ENCODE measurements at places on chromosomes 6 and 20.

DNA sequence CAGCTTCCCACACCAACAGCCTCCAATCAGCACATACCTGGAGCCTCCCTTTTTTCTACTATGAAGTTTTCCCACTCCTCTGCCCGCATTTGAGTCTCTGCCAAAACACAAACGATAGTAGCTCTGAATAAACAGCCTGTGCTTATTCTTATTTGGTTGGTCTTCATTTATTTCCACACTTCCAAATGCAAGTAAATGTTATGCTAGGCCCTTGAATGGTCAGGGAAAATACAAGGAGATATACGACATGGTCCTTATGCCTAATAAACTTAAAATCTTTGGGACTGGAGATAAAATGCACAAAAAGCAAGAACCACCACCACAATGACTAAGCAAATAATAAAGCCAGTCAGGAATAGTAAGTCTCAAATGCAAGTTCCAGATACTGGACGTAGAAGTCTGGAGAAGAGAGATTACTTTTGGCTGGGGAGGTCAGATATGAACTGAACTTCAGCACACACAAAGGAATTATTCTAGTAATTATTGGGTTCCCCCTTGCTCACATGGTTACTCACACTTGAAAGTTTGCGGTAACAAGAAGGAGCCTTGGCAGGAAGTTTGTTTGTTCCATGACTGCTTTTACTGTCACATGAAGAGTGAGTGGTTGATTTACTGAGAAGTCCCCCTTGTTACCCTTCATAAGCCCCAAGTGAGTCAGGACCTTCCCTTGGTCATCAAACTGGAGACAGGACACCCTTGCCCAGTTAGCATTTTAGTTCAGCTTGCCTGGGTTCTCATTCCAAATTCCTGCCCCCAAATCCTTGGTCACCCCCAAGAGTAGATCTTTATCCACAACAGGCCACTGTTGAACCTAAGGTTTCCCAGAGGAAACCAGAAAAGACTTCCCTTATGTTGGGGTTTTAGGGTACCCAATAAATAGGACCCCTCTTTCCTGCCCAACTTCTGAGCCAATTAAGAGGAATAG, 511.2 kb upstream of the JARID2 start:
- no peak for DNase-seq

GRCh38 chr6:136104556-136104955, 145.6 kb downstream of the MTFR2 start:
- DNase-seq, result no peak

GRCh38 chr6:108734271-108734922, 113.8 kb upstream of the ARMC2 start:
- DNase-seq, result no peak

- peak; percentile 69 for DNase-seq
Measured at GRCh38 chr6:113763876-113764275, 93.3 kb upstream of the MARCKS start.

DNA sequence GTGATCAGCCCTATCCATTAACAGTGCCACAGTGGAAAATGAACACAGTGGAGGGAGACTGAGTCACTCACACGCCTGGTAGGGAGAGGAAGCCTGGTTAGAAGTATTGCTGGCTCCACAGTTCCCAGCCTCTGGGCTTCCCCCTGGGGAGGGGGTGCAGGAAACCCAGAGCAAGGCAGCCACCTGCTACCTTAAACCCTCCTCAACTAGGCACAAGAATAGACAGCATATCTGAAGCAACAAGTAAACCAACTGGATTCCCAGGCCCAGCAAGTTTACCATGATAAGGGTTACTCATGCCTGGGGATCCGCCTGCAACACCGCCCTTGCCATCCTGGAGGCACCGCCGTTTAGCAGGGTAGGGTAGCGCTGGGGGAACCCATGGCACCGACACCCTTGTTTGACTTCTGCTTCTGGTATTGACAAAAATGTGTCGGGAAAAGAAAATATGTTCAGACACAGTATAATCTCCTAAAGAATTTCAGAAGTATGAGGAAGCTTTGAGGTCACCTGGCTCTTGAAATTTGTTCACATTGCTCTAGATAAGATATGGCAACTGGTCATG, 38.3 kb downstream of the SLC22A23 start:
- DNase-seq, result no peak

GRCh38 chr6:169799474-169799926, 48.1 kb downstream of the ERMARD start:
- no peak for DNase-seq

GRCh38 chr6:168105813-168106632, 27.0 kb upstream of the FRMD1 start:
- DNase-seq, result peak; percentile 74

GRCh38 chr6:5996714-5997419, 9.9 kb downstream of the NRN1 start:
- DNase-seq, result peak; percentile 92

GRCh38 chr6:106206905-106207304, 118.7 kb downstream of the ATG5 start:
- DNase-seq, result no peak

- no peak for DNase-seq
Measured at GRCh38 chr6:136160250-136160649, 89.9 kb downstream of the MTFR2 start.

- no peak for DNase-seq
Measured at GRCh38 chr6:45480752-45481415, 103.2 kb upstream of the SUPT3H start.

DNA sequence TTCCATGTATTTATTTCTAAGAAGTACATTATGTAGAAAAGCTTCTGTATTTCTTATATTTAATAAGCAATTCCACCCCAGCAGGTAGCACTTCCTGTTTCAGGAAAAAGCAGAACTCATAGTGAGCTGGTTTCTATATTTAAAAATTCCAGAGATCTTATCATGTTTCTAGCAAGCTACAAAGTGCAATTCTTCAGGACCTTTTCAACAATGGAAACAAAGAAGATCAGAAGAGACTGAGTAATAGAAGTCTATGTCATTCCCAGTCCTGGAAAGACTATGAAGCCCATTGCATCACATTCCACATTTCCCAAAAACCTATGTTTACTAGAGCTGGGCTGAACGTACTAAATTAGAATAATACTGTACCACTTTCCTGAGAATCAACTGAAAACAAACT, 302.6 kb upstream of the NRSN1 start:
- DNase-seq, result no peak

GRCh38 chr6:37799263-37799644, 20.3 kb upstream of the ZFAND3 start:
- DNase-seq, result no peak

- no peak for DNase-seq
Measured at GRCh38 chr6:21131406-21131805, 462.1 kb upstream of the SOX4 start.

- DNase-seq, result peak; percentile 43
Measured at GRCh38 chr6:144219056-144219685, 66.0 kb upstream of the UTRN start.

GRCh38 chr20:19915111-19915798, 101.9 kb upstream of the NAA20 start:
- no peak for DNase-seq

GRCh38 chr20:36339646-36340592, 33.8 kb downstream of the DLGAP4 start:
- DNase-seq, result no peak

DNA sequence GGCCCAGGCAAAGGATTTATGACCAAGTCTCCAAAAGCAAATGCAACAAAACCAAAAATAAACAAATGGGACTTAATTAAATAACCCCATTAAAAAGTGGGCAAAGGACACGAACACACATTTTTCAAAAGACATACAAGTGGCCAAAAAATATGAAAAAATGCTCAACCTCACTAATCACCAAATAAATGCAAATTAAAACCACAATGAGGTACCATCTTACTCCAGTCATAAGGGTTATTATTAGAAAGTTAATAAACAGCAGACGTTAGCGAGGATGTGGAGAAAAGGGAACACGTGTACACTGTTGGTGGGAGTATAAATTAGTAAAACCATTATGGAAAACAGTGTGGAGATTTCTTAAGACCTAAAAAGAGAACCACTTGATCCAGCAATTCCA, 71.1 kb downstream of the CEP162 start:
- no peak for DNase-seq

- peak; percentile 70 for DNase-seq
Measured at GRCh38 chr6:170221753-170222400, 69.0 kb downstream of the DLL1 start.

DNA sequence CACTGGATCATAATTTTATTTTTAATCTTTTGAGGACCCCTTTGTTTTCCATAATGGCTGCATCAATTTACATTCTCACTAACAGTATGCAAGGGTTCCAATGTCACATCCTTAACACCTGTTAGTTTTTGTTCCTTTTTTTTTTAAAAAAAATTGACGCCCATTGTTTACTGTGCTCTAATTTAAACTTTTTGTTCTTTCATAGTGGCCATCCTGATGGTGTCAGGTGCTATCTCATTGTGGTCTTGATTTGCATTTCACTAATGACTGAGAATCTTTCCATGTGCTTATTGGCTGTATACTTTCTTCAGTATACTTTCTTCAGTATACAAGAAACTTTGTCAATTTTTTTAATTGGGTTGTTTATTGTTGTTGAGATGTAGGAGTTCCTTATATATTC, 347.0 kb downstream of the RNGTT start:
- no peak for DNase-seq

DNA sequence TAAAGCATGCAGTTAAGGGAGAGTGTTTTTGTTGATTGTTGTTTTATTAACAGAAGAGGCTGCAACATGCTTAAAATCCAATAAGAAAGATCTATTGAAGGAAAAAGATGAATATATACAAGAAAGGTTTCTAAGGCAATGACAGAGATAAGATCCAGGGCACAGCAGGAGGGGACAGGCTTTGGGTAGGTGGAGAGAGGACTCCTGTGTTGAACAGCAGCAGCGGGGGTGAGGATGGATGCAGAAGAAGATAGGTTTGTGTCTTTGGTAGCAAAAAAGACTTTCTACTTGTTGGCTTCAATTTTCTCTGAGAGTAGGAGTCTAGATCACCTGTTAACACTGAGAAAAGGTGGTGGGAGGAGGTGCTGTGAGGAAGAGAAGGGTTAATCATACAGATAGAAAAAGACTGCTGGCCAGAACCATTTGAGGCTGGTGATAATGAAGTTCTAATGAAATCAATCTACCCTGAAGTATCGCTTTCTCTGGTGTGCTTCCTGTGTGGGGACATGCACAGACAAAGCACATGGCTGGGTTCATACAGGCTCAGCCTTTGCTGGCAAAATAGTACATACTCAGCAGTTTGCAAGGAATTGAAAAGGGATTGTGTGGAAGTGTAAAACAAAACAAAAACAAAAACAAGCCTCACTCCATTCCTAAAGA, 17.2 kb upstream of the DST start:
- no peak for DNase-seq

- peak; percentile 60 for DNase-seq
Measured at GRCh38 chr20:21571841-21572690, 58.2 kb upstream of the NKX2-2 start.

DNA sequence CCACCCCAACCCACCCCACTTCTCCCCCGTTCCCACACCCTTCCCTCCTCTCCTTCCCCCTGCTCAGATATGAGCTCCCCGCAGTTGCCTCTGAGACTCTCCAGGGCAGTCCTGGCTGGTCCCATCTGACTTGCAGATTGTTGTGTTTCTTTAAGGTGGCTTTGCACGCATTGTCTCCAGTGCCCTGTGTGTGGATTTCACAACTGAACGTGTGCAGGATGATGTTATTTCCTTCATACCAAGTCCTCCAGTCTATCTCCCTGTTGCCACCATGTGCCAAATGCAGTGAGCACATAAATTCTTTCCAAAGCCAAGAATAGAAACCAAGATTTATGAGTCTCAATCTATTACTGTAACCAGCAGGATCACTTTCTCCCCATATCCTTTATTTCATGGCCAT, 79.1 kb downstream of the TMEM242 start:
- peak; percentile 88 for DNase-seq

GRCh38 chr6:11219400-11219834, 13.1 kb downstream of the NEDD9 start:
- no peak for DNase-seq

- no peak for DNase-seq
Measured at GRCh38 chr20:58718121-58718563, 25.5 kb downstream of the NPEPL1 start.

DNA sequence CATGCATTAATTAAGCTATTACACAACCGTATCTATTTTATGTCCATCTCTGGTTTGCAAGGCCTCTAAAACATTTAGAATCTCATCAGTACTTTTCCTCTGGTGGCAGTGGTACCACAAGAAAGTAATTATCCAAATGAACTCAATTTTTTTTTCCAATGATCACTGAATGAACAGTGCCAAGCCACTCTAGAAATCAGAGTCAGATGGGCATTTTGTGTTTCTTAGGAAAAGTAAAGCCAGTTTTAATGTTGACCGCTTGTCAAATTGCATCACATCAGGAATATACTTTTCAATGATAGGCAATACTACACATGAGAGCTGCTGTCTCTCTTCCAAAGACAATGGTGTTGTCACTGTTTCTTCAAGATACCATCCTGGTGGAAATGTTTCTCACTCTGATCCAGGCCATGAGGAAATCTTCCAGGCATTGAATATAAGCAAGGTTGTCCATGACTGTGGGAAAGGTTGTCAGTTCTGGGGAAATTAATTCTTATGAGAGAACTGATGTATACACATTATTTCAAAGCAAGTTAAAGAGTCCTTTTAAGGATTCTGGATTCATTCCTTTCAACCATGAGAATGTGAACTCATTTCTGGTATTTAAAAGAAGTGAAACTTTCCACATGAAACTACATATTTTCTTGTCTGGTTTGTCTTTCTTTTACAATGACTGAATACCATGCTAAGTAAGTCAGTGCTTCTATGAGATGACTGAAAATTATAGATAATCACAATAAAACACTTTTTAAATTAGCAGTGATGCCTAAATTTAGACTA, 108.8 kb upstream of the TCF21 start:
- no peak for DNase-seq

- no peak for DNase-seq
Measured at GRCh38 chr6:99288668-99289067, 60.8 kb downstream of the FAXC start.

DNA sequence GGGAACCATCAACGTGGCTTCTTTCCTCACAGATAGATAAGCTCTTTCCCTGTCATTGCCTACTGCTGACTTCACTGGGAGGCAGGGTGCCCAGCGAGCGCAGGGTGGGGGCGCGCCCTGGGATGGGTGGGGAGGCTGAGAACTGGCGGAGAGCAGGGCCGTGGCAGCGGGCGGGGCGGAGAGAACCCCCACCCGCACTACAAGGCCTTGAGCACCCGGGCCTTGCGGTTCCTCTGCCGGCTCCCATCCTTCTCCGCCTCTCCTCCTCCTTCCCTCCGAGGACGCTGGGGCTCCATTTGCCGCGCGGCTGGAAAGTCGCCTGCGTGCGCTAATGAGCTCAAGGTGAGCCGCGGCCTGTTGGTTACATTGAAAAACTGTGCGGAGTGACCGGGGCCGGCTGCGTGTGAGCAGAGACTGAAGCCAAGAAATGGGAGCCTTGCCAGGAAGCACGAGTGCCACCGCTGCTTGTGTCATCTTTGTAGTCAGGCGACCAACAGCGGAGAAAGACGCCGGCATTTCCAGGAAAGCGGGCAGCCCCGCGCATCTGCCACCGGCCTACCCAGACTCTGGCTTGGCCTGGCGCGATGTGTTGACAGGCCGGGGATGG, 963.5 kb upstream of the SLC35B3 start:
- DNase-seq, result peak; percentile 4

GRCh38 chr6:136772685-136773472, 19.4 kb downstream of the MAP3K5 start:
- no peak for DNase-seq
